Erythroblast (primary cell): ENCODE measurements at places on chromosomes 3 and 15.

GRCh38 chr3:172280406-172281051, 167.7 kb downstream of the GHSR start:
- no peak for DNase-seq

DNA sequence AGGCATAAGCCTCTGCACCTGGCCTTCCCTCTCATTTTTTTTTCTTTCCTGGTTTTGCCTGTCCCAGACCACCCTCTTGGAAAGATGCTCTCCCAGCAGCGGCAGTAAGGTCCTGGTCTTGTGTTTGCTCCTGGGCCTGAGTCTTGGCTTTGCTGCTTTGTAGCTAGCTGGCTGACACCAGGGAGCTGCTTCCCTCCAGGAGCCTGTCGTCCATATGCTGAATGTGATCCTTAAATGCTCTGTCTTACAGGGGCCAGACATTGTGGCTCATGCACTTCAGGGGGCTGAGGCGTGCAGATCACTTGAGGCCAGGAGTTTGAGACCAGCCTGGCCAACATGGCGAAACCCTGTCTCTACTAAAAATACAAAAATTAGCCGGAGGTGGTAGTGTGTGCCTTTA, 17.2 kb downstream of the FLNB start:
- no peak for DNase-seq

GRCh38 chr3:105243076-105243475, 123.6 kb upstream of the ALCAM start:
- DNase-seq: no peak

DNA sequence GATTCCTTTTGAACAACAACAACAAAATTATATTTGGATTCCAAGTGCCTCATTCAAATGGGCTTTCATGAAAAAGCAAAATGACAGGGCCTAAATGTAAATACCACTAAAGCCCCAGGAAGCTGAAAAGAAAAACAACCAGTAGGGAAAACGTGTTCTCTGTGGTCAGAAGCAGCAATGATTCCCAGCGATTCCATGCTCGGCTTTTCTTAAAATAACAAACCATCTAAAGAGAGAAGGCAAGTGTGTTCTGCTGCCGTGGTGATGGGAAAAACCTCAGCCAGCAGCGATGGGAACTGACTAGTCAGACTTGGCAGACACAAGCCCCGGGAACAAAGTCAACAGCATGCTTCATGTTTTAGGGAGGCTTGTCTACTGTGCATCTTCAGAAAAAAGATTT, 153.6 kb downstream of the TNIK start:
- no peak for DNase-seq

GRCh38 chr15:68430471-68431036, 1.4 kb downstream of the ITGA11 start:
- no peak for DNase-seq

DNA sequence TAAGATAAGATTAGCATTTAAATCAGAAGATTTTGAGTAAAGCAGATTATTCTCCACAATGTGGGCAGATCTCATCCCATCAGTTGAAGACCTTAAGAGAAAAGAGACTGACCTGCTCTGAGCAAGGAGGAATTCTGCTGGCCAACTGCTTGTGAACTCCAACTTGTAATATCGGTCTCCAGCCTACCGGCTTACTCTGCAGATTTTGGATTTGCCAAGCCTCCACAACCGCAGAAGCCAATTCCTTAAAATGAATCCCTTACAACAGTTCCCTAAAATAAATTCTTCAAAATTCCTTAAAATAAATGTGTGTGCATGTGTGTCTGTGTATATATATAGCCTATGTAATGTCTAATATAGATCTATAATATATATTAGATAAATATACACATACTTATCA, 107.4 kb upstream of the KLF13 start:
- no peak for DNase-seq

DNA sequence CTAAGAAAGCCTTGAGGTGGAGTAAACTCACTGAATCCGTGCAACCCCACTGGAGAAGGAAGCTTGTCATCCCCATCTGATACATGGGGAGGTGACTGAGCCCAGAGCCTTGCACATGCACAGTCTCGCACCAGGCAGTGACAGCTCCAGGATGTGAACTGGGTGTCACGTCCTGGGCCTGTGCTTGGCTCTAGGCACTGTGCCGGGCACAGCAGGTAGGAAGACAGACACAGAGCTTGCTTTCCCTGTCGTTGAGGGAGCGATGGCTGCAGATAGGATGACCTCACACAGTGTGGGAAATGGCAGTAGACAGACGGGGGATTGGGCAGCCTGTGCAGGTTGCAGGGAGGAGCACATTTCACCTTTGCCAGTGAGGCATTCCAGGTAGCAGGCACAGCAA, 12.2 kb upstream of the ATP2B2 start:
- no peak for DNase-seq

- DNase-seq: peak; percentile 90
Measured at GRCh38 chr15:68817304-68818065, 3.2 kb downstream of the ANP32A start.

DNA sequence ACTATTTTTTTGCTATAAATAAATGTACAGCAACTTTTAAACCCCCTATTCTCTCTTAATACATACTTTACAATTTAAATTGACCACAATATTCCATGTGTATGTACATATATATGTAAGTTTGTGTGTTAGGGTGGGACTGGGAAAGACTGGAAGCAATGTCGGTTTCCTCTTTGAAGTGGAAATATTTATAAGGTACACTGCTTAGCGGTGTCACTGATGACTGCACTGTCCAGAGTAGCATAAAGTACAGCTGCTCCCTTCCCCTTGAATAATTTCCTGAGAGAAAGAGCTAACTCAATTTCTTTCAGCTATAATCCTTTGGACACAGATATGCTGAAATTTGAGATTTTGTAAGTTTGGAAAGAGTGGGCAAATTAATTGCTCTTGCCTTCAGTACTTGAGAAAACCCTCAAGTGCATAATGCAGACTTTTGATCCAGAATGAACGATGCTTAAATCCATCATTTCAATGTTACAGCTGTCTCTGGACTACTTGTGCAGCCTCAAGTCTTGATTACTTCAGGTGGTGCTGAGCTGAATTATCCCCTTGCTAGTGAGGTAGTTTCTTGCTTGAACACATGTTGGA, 267.0 kb upstream of the CFAP20DC start:
- no peak for DNase-seq

- no peak for DNase-seq
Measured at GRCh38 chr3:189621948-189622603, 9.1 kb upstream of the TP63 start.

- no peak for DNase-seq
Measured at GRCh38 chr3:193174140-193174539, 66.9 kb upstream of the PLAAT1 start.

DNA sequence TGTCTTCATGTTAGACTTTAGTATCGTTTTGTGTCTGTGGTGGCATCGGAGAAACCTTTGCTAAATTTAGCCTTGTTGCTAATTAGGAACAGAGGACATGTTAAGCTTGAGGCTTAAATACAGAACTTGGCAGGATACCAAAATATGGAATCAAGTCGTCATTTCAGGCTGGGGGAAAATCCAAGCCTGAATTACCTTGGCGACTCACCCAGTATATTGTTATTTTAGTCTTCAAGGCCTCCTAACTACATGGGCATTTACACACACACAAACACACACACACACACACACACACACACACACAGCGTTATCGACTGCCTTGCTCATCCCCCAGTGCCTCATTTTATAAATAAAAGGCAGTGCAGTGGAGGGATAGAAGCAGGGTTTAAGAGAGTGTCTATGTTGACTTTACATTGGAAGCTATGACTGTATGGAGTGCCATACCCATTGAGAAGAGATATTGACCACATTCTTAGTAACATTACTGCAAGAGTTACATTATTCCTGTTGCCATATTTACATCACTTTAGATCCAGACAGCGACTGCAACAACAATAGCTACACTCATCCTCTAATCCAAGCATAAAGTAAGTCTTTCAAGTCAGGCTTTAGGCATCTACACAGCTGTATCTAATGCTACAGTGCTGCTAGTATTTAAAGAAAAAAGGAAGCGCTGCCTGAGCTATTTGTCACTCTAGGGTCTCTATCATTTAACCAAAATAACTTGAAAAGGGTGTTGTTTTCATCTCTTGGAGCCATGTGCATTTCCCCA, 210.8 kb upstream of the SEMA6D start:
- DNase-seq: no peak

- DNase-seq: no peak
Measured at GRCh38 chr3:174529298-174529697, 329.8 kb upstream of the NAALADL2 start.
